Renal cortex interstitium (tissue), 15 donors: ENCODE measurements at places on chromosomes 5 and 9.

GRCh38 chr9:123284656-123285055 lies 16.3 kb upstream of the STRBP start:
- DNase-seq = no peak

DNA sequence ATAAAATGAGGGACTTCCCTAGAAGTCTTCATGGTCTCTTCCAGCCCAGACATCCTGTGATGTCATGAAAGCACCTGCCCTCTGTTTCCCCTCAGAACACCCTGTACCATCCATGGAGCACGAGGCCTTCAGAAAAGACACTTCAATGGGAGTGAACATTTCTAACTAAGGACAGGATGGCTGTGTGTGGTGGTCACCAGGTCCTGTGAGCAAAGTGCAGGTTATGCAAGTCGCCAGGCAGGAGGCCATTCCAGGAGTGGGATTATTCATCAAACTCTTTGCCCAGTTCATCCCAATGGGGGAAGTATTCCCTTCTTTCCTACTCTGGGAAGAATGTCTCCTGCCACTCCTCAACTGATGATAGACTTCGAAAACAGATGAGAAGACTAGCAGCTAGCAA lies 80.5 kb downstream of the SLC1A3 start:
- no peak for DNase-seq

GRCh38 chr5:140574165-140574564 lies 9.5 kb downstream of the SLC35A4 start:
- no peak for DNase-seq

- DNase-seq = no peak
Measured at GRCh38 chr5:14627270-14627669, 37.2 kb upstream of the OTULIN start.

GRCh38 chr5:6411141-6411540 lies 32.8 kb upstream of the MED10 start:
- DNase-seq = no peak

DNA sequence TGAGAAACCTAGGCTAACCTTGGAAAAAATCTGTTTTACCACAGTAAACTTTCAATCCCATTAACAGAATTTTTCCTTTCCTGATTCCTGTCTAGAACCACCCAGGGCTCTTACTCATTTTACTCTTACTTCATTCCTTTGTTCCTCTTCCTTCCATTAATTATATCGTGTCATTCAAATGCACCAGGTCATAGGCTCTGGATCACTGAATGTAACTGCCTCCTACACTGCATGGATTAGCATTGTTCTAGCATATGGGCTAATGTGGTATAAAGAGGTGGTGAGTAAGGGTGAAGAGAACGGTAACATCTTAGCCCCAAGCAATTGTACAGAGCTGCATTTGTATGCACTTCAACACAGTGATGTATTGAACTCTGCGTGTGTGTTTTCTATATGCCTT lies 49.5 kb upstream of the SPINK5 start:
- DNase-seq = no peak

- no peak for DNase-seq
Measured at GRCh38 chr5:76819851-76820525, 1.2 kb downstream of the F2RL1 start.

GRCh38 chr9:24439456-24439855 lies 106.2 kb downstream of the IZUMO3 start:
- DNase-seq = no peak

GRCh38 chr5:58683567-58683966 lies 100.7 kb downstream of the RAB3C start:
- no peak for DNase-seq

DNA sequence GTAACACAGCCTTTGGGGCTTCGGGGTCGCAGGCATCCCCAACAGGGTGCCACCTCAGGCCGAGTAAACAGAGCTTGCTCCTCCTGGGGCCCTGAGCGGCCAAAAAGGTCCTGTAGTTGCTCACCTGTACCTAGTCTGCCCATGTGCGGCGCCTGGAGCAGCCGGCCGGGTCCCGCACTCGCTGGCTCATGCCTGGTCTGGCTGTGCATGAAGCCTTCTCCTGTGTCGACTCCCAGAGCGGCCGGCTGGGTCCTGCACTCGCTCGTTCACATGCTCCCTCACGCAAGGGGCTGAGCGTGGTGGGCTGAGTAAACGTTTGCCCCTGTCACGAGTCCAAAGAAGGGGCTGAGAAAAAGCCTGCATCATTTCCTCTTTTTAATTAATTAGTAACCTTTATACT lies 162.4 kb upstream of the TUT7 start:
- DNase-seq = no peak

DNA sequence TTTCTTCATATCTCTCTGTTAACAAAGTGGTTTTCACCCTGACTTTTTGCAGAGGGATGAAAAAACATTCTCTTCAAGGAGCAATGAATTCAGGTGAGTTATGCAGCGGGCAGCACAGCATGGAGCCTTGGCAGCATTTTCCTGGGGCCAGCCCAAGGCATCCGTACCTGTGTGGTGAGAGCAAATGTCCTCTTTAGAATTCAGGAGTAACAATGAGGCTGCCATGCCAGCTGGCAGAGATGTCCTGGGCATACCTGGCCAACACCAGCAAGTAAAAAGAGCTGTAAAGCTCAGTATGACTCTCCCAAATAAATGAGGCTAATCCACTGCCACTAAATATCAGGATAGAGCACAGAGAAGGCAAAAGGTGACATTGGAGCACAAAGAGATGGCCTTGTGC lies 277.6 kb upstream of the TRPC7 start:
- no peak for DNase-seq

DNA sequence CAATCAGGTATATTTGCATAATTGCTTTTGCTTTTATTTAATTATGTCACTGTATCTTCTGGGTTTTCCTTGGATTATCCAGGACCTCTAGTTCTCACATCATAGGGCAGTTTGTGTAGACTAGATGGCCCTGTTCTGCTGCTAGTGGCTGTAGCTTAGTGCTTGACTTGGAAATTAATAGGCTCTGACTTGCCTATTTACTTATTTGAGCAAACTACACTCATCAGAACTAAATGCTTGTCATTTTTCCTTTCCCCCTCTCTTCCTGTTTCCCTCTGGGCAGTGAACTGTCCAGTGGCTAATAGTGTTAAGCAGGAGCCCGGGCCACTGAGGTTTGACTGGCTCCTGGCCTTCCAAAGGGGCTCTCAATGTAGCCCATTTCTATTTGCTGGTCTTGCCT lies 135.7 kb downstream of the MAN2A1 start:
- DNase-seq = no peak

DNA sequence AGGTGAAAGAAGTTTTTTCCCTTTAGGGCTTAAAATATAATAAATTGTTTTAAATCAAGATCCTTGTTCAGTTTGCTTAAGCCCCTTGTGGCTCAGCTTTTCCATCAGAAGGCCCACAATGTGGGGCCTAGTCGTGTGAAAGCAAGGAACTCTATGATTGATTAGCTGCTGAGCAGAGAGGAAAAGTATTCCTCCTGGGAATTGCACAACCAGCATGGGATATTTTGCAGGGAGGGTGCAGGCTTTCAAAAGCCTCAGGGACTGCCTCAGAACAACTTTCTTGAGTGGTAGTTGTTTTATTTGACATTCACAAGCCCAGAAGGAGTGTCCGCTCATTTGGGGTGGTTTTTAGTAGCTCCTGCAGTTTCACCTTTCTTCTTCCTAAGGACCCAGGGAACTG lies 19.8 kb downstream of the TTC23L start:
- no peak for DNase-seq

DNA sequence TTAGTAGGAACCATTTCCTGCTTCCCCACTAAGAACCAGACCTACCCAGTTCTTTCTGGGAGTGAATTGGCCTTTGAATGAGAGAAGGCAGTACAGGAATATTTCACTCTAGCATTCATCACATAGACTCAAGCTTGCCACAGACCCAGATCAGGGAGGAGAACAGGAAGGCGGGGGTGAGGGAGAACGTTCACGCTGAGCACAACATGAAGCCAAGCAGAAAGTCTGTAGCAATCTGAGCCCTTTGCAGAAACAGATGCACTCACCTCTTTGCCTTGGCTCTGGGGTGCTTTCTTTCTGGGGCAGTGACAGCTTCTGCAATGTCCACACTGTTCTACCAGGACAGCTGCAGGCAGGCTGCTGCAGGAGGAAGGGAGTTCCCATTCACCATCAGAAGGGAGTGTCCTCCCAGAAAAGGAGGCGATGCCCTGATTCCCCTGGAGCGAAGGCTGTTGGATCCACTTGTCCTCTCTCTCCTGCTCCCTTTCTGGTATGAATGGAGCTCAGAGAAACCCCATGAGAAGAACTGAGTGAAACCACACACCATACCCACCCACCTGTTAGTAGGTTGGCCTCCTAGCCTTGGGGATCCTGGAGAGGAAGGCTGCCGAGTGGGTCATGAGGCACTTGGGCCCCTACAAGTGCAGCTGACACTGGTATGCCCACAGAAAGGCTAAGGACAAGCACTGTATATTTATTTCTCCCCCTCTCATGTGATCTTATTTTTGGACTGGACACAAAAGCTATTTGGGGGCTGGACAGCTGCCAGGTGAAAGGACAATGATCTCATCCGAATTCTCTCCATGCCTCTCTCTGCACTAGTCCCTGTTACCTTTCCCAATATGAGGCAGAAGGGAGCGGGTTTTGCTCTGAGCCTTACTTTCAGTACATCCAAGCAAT lies 11.7 kb upstream of the FGF1 start:
- peak; percentile 29 for DNase-seq

DNA sequence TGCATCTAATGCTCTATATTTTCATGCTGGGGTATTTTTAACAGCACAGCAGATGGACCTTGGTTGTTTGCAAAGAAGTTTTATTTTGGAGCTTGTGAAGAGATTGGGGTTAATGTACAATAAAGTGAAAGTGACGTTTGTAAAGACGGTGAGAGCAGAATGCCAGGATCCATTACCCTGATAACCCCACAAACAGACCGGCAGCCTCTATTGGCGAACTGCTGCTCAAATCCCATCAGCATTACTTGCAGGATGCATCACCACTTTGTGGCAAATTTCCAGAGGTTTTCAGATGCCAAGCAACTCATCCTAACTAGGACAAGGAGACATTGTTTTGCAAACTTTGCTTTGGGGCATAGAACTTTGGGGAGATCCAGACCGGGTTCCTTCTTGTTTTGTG lies 383.3 kb upstream of the ZNF462 start:
- no peak for DNase-seq

GRCh38 chr9:132531710-132532570 lies 50.5 kb upstream of the BARHL1 start:
- DNase-seq = no peak

- peak; percentile 57 for DNase-seq
Measured at GRCh38 chr5:34685485-34686165, 29.5 kb downstream of the RAI14 start.

DNA sequence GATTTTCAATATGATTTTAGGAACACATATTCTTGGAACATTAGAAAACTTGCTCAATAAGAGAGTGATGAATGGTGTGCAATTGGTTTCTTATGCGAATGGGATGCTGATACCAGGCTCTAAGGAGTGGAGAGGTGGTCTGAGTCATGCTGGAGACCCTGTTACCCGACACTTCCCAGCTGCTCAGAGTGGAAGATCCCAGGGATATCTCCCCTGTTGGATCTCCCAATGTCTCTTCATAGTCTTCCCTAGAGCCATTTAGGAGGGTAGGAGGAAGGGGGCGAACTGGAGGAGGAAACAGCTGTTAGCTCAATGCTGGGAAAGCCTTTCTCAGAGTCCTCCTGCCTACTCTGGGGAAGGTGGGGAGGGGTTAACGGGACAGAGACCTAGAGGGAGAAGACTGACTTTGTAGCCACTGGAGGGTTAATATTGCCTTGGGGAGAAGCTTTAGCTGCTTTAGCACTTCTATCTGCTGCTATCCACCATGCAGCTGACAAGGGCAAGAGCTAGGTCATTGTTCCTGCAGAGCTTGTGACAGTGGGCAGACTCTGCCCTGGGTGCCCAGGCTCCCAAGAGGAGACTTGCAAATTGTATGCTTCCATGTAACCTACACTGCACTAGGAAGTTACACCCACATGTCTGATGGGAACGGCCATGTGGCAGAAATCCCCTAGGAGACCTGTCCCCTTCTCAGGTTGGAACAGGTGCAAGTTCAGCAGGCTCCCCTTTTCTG lies 301.0 kb downstream of the GADD45G start:
- no peak for DNase-seq

DNA sequence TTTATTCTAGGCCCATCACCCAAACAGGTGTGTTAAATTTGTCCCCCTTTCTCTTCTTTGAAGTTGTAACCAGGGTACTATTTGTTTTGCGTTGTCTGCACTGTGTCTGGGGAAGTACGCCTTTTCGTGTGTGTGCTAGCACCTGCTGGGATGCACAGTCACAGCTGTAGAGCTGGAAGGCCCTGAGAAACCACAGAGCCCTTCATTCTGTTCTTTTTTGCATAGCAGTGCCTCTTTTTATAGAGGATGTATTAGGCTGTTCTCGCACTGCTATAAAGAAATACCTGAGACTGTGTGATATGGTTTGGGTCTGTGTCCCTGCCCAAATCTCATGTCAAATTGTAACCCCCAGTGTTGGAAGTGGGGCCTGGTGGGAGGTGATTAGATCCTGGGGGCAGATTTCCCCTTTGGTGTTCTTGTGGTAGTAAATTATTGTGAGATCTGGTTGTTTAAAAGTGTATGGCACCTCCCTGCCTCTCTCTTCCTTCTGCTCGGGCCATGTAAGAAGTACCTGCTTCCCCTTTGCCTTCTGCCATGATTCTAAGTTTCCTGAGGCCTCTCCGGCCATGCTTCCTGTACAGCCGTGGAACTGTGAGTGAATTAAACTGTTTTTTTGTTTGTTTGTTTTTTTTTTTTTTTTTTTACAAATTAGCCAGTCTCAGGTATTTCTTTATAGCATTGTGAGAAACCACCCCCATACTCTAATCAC lies 14.0 kb downstream of the SEC61B start:
- no peak for DNase-seq

DNA sequence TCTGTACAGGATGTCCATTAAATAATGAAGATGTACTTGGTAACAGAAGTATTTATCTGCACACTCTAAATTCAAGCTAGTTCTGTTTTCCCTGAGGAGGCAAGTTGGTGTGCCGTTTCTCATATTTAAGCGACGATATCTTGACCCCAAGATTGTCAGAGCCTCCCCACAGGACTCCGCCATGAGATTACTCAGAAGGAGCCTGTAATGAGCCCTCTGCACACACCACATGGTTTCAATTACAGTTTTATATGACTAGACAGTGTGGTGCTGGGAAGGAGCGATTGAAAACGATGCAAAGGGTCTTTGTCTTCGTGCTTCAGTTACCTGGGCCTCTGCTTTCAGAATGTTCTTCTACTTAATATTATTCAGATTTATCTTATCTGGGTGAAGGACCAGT lies 840.4 kb upstream of the WWC1 start:
- DNase-seq = no peak

GRCh38 chr5:18745988-18746615 lies 1111.8 kb downstream of the TAF11L14 start:
- no peak for DNase-seq

GRCh38 chr9:125700791-125701190 lies 6.2 kb downstream of the MAPKAP1 start:
- DNase-seq = no peak

DNA sequence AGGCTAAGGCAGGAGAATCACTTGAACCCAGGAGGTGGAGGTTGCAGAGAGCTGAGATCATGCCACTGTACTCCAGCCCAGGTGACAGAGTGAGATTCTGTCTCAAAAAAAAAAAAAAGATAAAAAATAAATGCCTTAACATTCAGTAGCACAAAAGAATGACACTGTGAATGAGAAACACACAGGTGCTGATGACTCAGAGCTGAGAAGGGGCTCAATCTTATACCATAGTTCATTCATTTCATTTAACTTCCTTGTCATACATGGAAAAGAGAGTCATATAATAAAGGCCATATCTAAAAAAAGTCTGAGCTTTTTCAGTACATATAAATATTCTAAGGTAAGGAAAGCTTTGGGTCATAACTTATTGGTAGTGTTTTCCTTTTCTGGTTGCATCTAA lies 40.6 kb downstream of the WWC1 start:
- no peak for DNase-seq

GRCh38 chr5:126462239-126463014 lies 39.2 kb downstream of the GRAMD2B start:
- no peak for DNase-seq

- DNase-seq = no peak
Measured at GRCh38 chr5:145598184-145598583, 237.0 kb downstream of the PRELID2 start.
